ENCODE measurements at places on chromosomes 3 and 15. TPM values are rescaled to one million over a fixed set of nuclear protein-coding genes. Genes with fewer than 3 reads are reported as not detected.

DNA sequence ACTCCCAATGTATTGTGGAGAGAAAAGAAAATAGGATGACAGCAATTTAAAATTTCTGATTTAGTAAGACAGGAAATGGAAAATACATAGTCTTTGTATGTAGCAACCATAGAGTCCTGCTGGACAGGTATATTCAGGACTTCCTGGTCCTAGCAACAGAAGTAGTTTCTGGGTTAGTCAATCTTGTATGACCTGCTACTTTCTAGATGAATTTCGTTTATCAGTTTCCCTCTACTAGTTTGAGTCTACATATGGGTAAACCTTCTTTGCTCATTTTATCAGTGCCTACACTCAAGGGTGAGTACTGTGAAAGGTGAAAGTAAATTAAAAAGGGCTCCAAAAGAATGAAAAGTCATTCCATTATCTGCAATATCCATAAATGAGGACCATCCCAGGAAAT lies 309.8 kb downstream of the UNC13C start:
- DNase-seq: no peak

DNA sequence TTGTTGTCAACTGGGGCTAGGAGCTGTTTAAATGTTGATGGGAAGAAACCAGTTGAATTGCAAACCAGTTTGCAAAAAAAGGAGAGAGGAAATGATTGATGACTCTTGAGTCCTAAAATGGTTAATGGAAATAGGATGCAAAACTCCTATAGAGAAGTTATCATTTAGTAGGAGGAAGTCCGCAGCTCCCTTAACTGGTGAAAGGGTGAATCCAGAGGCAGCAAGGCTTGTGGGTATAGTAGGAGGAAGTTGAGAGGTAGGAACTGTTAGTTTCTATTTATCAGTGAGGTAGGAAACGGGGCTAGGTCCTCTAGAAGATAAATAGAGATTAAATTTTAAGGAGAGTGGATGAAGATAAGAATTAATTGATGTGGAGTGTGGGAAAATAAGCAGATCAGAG lies 15.4 kb downstream of the IREB2 start:
- DNase-seq: no peak

OXNAD1 gene
- 14.2 TPM for total RNA-seq

LIPC gene
- total RNA-seq: 0.77 TPM

- DNase-seq: no peak
Measured at GRCh38 chr3:43180694-43181093, 74.8 kb upstream of the POMGNT2 start.

GRCh38 chr3:187770224-187770623 lies 25.0 kb upstream of the BCL6 start:
- no peak for DNase-seq

- DNase-seq: no peak
Measured at GRCh38 chr15:40329804-40330203, 6.3 kb downstream of the INAFM2 start.

GRCh38 chr15:68149059-68149458 lies 56.1 kb downstream of the CALML4 start:
- no peak for DNase-seq

AP3B2 gene
- 0.20 TPM for total RNA-seq

- no peak for DNase-seq
Measured at GRCh38 chr3:17111586-17111985, 226.8 kb downstream of the PLCL2 start.

Measured in right cardiac atrium (tissue), 5 donors.